ENCODE measurements at places on chromosomes 6 and 20.

DNA sequence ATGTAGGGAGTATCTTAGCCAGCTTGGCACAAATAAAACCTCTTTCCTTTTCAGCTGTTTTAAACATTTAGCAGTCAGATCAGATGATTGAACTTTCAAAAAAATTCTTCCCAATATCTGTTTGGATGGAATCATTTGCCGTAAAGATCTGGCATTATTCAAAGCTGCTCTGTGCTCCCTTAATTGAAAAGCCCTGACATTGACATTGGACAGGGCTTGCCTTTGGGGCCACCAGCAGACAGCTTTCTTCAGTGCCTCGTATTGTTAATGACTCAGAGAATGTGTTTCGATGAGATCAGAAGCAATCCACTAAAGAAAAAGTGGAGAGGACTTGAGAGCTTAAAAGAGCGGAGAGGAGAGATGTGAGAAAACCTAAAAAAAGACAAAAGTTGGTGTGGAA is 343.5 kb downstream of the NRN1 start:
- DNase-seq: no peak

GRCh38 chr6:56851541-56852259 is 103.2 kb upstream of the BEND6 start:
- DNase-seq: peak; percentile 84

DNA sequence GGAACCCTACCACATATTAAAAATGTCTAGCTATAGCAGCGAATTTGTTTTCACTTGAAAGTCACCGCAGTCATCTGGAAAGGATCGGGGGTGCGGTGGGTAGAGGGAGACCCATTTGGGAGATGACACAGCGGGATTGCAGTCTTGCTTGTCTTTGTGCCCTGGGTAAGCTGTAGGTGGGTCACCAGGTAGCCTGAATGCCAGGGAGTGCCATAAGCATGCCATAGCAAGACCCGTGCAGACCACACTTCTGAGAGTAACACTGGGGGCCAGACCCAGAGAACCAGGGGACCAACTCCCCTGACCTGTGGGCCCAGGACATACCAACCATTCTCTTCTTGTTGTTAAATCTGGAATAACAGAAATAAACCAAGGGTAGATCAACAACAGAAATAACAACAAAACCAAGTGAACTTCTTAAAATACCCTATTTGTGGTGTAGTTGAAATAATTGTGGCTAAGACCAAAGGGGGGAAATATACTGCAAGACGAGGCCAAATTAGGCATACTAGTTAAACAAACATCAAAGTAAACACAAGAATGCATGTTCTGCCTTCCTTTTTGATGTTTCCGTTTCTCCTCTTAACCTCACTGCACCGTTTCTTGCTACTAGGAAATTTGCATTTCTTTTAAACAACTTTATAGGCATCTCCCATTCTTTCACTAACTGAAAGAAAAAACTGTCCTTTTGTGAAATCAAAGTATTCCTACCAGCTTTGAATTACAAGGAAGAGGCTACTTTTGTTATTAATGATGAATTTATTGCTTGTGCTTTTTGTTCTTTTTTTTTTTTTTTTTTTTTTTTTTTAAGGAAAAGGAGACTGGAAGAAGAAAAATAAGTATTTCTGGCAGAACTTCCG is 128.2 kb downstream of the SASH1 start:
- DNase-seq: no peak

GRCh38 chr6:84539122-84539856 is 225.1 kb downstream of the TBX18 start:
- no peak for DNase-seq

GRCh38 chr6:148973538-148974208 is 226.8 kb downstream of the UST start:
- peak; percentile 59 for DNase-seq

DNA sequence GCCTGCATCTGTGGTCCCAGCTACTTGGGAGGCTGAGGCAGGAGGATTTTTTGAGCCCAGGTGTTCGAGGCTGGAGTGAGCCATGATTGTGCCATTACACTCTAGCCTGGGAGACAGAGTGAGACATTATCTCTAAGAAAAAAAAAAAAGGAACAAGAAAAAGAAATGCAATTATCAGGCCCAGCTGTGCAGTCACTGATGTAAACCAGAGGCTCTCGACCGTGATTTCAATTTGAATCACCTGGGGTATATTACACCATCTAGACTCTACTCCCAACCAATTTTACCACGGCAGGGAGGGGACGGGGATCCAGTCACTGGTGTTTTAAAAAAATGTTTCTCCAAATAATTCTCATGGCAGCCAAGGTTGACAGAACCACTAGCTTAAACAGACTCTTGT is 48.8 kb upstream of the NKX2-2 start:
- no peak for DNase-seq

DNA sequence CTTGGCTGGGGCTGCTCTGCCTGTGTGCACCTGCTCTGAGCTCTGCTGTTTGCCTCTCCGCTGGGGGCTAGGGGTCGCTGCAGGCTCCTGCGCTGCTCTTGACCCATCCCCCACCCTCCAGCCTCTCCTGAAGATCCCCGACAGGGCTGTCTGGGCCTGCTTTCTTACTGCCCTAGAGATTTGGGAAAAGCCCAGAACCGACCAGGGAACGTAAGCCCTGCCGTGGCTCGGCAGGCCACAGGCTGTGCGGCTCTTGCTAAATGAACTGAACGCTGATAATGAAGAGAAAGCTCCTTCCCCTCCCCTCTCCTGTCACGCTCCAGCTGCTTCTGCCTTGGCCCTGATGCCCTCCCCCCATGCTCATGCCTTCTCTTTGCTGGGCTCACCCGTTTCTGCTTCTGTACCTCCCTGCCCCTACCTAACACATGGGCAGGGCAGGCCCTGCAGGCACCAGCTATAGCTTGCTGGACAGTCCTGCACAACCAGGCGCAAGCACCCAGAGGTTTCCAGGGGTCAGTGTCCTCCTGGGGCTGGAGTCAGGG is 32.0 kb upstream of the PCMTD2 start:
- no peak for DNase-seq

GRCh38 chr20:14117768-14118167 is 122.5 kb downstream of the MACROD2 start:
- no peak for DNase-seq

GRCh38 chr6:168181876-168182275 is 102.9 kb upstream of the FRMD1 start:
- no peak for DNase-seq

DNA sequence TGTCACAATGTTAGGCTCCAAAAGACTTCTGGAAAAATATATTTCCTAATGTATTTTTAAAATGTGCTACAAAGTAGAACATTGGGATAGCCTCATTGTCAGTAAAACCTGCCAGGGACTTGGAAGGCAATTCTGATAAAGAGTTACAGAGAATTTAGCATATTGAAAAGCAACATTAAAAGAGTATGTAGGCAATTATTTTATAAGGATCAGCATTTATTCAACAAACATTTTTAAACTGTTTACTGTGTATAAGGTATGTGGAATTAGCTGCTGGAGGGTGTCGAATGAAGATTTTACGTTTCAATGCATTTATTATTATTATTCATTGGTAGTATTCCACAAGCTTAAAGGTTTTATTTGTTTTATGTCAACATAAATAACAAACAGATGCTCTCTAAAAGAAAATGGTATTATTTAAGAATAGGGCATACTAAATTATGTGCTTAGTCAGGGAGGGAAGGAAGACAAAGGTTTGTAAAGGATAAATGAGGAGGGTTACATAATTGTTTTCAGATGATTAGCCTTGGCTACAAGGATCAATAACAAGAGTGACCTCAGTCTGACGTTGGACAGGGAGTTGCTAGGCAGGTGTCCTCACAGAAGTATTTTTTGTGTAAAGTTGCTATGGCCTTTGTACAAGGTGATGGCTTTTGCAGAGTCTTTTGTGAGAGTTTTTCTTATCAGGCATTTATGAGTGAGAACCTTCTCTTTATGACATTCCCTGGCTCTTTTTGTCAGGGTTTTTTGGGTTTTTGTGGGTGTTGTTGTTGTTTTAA is 313.4 kb upstream of the PLCB4 start:
- DNase-seq: no peak

- no peak for DNase-seq
Observed at GRCh38 chr6:160247457-160247883, 11.2 kb downstream of the SLC22A2 start.

GRCh38 chr6:152313542-152314482 is 323.4 kb downstream of the SYNE1 start:
- DNase-seq: peak; percentile 13

DNA sequence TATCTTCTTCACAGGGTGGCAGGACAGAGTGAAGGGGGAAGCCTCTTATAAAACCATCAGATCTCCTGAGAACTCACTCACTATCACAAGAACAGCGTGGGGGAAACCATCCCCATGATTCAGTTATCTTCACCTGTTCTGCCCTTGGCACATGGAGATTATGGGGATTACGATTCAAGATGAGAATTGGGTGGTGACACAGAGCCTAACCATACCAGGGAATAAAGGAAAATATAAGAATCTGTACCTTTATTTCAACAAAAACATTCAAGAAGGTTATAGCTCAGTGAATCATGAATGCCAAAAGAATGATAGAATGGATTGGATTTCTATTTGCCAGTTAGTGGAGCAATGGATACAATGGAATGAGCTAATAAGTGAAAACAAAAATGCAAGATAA is 214.4 kb downstream of the PTPRK start:
- no peak for DNase-seq

DNA sequence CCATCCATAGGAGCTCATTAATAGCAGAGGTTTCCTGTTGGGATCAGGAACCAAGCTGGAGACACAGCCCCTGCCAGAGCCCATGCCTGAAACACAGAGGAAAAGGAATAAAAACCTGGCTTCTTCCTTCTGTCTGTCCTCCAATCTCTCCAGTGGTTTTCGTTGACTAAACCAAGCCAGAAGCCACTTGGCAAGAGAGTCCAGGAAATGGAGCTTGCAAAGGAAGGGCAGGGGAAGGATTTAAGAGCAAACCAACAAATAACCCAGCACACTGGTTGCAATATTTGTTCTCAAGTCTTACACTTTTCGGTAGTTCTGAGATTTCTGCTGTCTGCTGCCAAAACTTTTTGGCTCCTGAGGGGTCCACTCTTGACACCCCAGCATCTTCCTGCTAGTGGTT is 137.0 kb upstream of the BMP2 start:
- DNase-seq: no peak

- DNase-seq: peak; percentile 40
Observed at GRCh38 chr6:53960311-53960710, 150.9 kb upstream of the MLIP start.

- DNase-seq: peak; percentile 73
Observed at GRCh38 chr6:150600301-150601017, 774 bp downstream of the PLEKHG1 start.

GRCh38 chr6:159390381-159390780 is 221.2 kb downstream of the FNDC1 start:
- peak; percentile 16 for DNase-seq

- DNase-seq: no peak
Observed at GRCh38 chr6:28462401-28462800, 19.1 kb upstream of the ZSCAN23 start.

DNA sequence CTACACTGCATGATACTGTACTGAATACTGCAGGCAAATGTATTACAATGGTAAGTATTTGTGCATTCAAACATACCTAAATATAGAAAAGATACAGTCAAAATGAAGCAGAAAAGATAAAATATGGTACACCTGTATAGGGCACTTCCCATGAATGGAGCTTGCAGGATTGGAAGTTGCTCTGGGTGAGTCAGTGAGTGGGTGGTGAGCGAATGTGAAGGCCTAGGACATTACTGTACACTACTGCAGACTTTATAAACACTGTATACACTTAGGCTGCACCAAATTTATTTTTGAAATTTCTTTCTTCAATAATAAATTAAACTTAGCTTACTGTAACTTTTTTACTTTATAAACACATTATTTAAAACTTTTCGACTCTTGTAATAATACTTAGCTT is 213.1 kb downstream of the ATXN1 start:
- DNase-seq: no peak

- DNase-seq: no peak
Observed at GRCh38 chr6:161095916-161096315, 104.3 kb downstream of the MAP3K4 start.

- DNase-seq: no peak
Observed at GRCh38 chr6:158677906-158678578, 28.2 kb downstream of the SYTL3 start.

DNA sequence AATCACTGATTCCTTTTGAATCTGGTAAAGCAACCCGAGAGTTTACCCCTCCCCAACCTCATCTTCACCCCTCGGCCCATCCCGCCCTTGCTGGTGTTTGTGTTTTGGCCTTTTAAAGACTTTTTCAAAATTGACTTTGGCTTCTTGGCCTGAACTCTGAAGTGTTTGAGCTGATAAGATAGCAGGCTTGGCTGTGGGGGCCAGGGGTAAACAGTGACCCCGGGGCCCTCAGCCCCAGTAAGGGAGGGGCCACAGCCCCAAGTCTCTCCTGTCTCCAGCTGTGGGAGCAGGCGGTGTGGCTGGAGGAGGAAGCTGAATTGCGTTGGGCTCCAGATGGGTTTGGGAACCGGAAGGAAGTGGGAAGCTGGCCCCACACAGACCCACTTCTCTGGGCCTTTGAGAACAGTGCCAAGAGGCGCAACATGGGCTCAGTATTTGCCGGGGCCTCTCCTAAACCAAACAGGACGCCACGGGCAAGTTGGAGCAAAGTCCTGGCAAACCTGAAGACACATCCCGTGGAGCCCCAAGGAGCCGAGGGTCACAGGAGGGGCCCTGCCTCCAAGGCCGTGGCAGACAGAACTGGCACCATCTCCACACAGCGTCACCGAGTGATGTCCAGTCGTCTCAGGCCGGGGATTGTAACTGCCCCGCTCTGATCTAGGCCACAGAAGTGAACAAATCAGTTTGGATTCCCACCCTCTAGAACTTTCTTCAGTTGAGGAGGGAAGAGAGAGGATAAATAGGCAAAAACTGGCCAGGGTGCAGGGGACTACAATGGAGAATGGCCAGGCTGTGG is 54.3 kb upstream of the PTPN1 start:
- DNase-seq: no peak

DNA sequence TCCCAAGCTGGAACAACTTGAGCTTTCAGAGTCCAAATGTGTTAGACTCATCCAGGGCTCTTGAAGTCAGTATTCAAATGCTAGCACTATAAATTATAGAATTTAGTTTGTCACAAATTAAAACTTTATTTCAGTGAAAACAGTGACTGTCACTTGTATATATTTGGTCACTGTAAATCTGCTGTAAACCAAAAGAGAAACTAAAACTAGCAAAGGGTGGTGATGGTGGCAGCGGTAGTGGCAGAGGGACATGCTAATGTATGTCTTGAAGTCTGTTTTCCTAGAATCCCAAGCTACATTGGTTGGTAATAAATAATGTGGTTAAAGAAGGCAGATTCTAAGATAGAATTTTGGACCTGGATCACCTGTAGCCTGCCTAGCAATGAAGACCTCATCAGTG is 140.4 kb upstream of the CENPW start:
- no peak for DNase-seq

- no peak for DNase-seq
Observed at GRCh38 chr6:46299253-46299652, 128.5 kb upstream of the ENPP5 start.

- no peak for DNase-seq
Observed at GRCh38 chr6:165417278-165417865, 108.0 kb upstream of the C6orf118 start.

GRCh38 chr6:143941852-143942627 is 66.0 kb downstream of the PLAGL1 start:
- DNase-seq: peak; percentile 55
